Spleen (tissue), 13 donors: ENCODE measurements at places on chromosomes 4 and X.

DNA sequence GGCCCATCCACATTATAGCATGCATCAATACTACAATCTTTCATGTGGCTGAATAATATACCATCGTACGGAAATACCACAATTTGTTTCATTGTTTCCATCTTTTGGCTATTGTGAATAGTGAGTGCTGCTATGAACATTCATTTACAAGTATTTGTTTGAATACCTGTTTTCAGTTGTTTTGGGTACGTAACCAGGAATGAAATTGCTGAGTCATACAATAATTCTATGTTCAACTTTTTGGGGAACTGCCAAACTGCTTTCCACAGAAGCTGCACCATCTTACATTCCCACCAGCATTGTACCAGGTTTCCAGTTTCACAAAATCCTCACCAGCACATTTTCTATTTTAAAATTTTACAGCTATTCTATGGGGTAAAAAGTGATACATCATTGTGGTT lies 28.5 kb upstream of the MANBA start:
- DNase-seq: no peak

DNA sequence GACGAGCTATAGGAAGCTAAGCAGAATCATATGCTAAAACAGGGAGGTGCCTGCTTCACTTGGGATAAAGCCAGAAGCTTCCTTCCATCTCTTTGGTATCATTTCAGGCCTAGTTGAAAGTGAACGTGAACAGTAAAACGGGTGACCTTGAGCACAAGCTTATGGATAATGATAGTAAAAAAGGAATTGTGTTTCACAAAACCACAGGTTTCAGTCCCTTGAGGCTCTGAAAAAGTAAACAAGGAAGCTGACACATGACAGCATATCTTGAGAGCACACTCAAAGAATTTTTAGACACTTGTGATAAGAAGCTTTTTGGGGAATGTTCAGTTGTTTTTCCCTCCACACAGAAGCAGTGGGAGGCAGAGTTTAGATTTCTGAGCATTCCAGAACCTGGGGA lies 286.1 kb downstream of the DCHS2 start:
- DNase-seq: no peak

- peak; percentile 97 for DNase-seq
These were observed 485 bp upstream of the CCNG2 start for GRCh38 chr4:77156533-77156911.

DNA sequence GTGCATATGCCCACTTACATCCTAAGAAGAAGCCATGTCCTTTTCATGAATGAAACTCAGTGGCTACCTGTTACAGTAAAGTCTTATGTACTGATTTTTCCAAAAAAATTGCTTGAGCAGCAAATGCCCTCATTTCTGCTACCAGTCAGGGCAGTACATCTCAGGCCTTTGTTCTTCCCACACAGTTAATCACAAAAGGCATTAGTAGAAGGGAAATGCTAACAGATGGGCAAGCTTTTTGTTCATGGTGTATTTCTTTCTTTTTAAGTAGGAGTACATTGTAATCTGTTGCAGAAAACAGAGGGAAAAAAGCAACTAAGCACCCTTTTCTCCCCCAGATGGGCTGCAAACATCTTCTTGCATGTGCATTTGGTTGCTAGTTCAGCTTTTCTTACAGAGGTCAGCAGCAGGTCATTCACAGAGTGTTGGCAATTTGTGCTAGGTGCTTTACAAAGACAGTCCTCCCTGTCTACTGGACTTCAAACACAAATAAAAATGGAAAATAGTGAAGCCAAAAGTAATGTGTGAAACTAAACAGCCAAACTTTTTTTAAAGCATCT lies 373.4 kb downstream of the PRDM5 start:
- no peak for DNase-seq

GRCh38 chr4:54669831-54670230 lies 12.1 kb downstream of the KIT start:
- DNase-seq: no peak

GRCh38 chrX:110568441-110568840 lies 209.8 kb downstream of the RTL9 start:
- no peak for DNase-seq

- DNase-seq: peak; percentile 89
These were observed 866 bp upstream of the EMD start for GRCh38 chrX:154378059-154378798.

GRCh38 chrX:57573754-57574153 lies 18.1 kb upstream of the ZXDB start:
- no peak for DNase-seq

- DNase-seq: no peak
These were observed 73.9 kb upstream of the MED14 start for GRCh38 chrX:40809210-40809609.

- DNase-seq: no peak
These were observed 274.8 kb upstream of the TENM3 start for GRCh38 chr4:181968371-181968770.

DNA sequence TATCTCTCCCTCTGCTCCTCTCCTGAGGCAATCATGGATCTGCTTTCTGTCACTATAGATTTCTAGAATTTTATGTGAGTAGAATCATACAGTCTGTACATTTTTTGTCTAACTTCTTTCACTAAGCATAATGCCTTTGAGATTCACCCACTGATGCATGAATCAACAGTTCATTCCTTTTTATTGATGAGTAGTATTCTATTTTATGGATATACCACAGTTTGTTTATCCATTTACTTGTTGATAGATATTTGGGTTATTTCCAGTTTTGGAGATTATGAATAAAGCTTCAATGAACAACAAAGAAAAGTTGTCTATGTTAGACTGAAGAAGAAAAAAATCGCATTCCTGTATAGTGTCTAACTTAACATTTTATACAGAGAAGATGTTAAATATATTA lies 30.5 kb downstream of the PHKA1 start:
- no peak for DNase-seq

GRCh38 chrX:48683411-48683982 lies at the start of gene WAS:
TSS of gene WAS (plus strand) at chrX:48683799. CDS start at chrX:48683854, 55 bp downstream.
- peak; percentile 87 for DNase-seq

- no peak for DNase-seq
These were observed 3.7 kb downstream of the MMRN1 start for GRCh38 chr4:89898304-89898716.

GRCh38 chr4:162497564-162498167 lies 333.9 kb upstream of the FSTL5 start:
- DNase-seq: no peak

DNA sequence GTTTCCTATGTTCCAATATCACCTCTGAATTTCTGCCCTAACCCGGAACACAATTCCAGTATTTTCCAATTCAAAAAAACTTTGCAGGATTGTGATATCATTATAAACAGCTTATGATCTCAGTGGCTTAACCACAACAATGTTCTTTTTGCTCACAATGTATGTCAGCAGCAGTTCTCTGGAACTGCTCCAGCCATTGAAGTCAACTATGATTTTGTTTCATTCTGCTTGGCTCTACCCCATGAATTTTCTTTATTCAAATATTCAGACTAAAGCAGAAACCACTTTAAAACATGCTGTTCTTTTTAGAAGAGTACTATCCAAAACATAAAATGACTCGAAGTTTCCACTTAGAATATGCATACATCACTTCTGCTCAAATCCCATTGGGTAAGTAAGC lies 1611.1 kb downstream of the ARAP2 start:
- no peak for DNase-seq

DNA sequence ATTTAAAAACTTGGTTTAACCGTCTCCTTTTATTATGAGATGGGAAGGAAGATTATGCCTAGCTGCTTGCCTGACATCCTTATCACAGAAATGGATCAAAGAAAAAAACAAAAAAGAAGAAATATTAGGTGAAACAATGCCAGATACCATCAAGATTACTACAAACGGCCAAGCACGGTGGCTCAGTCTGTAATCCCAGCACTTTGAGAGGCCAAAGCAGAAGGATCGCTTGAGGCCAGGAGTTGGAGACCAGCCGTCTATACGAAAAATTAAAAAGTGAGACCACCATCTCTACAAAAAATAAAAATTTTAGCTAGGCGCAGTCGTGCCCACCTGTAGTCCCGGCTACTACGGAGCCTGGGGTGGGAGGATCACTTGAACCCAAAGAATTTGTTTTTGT lies 2.3 kb downstream of the FRYL start:
- DNase-seq: no peak
